ENCODE measurements at places on chromosomes 3 and 15.

DNA sequence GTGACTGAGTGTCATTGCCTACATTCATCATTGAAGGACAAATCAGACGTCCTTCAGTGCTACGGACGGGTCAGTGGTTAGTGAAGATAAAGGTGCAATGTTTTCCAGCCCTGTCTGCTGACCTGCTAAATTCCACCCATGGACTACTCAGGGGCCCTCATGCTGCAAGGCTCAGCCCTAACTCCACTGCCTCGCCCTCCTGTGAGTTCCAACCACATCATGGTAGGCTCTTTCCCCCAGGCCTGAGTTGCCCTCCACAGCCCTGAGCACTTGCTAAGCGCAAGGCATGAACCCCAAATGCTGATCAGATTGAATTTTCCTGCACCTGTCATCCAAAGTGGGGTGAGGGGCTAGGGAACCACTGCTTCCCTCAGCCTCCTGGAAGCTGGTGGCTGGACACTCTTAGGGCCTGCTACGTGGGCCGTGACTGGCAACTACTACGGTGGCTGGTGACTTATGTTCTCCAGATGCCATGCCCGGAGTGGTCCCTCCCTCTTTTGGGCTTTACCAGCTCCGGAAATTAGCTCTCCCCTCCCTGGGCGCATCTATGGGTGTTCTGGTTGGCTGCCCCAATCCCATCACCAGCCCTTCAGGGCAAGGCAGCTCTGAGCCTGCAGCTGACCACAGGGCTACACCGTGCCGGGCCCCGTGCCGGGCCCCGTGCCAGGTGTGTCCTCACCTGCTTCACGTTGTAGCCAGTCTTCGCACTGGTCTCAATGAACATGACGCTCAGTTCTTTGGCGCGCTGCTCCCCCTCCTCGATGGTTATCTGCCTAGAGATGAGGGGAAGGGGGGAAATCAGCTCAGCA is 32.1 kb downstream of the SRPRB start:
- no peak for DNase-seq

DNA sequence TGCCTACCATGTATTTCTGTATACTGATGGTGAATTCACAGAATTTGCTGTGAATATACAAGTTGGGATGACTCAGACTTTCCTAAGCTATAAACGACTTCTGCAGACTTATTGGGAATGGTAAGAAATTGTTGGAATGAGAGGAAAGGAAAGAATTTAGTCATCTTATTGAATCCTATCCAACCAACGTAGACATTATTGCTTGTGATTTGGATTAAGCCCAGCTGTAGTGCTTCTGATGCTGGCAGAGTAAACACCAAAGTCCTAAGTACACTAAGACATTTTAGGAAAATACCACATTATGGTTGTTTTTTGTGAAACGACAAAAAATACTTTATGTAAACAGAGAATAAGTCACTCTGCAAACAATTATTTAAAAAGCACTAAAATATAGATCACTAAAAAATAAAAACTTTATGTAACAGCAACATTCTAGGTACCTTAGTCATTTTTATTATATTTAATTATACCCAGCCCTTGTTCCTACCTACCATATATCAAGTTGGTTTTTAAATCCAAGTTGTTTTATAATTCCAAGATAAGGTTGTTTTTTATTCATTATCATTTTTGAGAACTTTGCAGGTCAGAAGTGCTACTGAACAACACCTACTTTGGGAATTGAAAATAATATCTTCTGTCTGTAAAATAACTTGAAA is 99.2 kb upstream of the MLF1 start:
- DNase-seq = no peak

- no peak for DNase-seq
These were observed 2.7 kb upstream of the CSTA start for GRCh38 chr3:122322095-122323075.

DNA sequence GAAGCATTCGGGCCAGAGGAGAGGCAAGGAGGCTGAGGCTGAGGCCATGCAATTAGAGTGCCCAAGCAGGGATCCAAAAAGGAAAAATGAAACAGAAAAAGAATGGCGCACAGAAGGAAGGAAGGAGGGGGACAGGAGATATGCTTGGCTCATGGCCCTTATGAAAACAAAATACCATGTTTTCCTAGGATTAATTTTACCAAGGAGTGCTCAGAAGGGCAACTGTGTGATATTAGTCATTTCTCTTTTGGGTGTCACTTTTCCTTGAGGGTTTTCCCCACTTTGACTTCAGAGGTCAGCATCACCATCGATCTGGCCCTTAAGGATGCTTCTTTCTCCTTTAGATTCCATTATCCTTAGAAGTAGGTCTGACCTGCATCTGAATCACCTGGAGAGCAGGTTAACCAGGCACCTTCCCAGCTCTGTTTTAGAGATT is 1.4 kb downstream of the PARP14 start:
- DNase-seq = no peak

GRCh38 chr3:71103430-71103921 is 480.1 kb downstream of the FOXP1 start:
- peak; percentile 85 for DNase-seq
